Naive B cell (primary cell): ENCODE measurements at places on chromosomes 7 and 10.

GRCh38 chr10:3761904-3762303 is 23.1 kb downstream of the KLF6 start:
- no peak for DNase-seq

DNA sequence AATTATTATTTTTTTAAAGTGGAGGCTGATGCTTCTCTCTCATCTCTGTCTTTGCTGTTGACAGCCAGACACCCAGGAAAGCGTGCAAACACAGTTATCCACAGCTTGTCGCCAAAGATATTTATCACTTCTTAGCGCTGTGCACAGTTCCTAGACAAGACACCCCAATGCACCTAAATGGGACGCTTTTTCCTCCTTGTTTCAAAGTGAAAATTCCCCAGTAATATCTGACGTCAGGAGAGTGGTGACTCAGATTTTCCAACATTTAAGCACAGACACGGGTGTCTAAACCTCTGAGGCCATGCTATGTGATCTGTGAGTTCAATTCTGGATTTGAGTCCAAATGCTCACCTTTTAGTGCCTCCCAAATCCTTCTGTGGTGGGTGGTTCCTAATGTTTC is 151.6 kb downstream of the EMX2 start:
- DNase-seq: no peak

- no peak for DNase-seq
Measured at GRCh38 chr10:74293686-74294371, 142.8 kb downstream of the ADK start.

- DNase-seq: no peak
Measured at GRCh38 chr7:136868496-136869000, at the start of gene CHRM2. CHRM2 (plus strand) TSS chr7:136868652; CDS start chr7:137014866, 146,214 bp downstream.

GRCh38 chr10:43817368-43817767 is 168.7 kb upstream of the ZNF32 start:
- no peak for DNase-seq

- no peak for DNase-seq
Measured at GRCh38 chr7:149469806-149470205, 8.9 kb upstream of the ZNF777 start.

DNA sequence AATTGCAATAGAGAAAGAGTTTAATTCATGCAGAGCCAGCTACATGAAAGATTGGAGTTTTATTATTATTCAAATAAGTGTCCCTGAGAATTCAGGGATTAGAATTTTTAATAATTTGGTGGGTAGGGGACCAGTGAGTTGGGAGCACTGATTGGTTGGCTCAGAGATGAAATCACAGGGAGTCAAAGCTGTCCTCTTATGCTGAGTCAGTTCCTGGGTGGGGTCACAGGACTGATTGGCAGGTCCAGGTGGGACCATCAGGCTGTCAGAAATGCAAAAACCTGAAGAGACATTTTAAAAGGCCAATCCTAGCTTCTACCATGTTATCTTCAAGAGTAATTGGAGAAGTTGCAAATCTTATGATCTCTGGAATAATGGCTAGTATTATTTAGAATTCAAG is 56.0 kb upstream of the KAT6B start:
- no peak for DNase-seq

GRCh38 chr7:105826143-105826542 is 50.3 kb downstream of the ATXN7L1 start:
- no peak for DNase-seq
